ENCODE measurements at places on chromosomes 5 and 9.

GRCh38 chr5:93385655-93386054 is 195.4 kb downstream of the NR2F1-AS1 start:
- DNase-seq: no peak

DNA sequence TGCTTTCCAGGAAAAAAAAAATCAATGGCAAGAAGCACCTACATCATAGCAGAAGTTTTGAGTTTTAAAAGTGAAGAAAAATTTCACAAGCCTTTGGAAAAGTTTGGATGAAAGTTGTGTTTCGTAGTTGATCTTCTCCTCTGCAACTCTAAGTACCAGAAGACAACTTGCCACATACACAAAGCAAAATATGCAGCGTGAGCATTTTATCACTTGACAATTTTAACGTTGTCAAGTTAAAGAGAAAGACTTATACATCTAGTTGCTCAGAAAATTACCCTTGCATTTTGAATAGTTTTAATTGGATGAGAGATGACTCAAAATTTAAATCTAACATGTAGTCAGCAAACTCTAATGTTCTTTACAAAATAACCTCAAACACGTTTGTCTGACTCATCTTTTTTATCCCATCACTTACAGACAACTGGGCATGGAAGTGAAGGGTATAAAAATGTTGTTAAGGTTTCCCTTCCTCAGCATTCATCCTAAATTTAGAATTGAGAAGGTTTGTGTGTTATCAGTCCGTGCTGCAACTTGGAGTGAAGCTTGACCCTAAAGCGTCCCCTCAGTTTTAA is 213.4 kb downstream of the MARCHF11 start:
- no peak for DNase-seq

GRCh38 chr5:135312255-135312935 is 86.6 kb downstream of the MACROH2A1 start:
- no peak for DNase-seq

- DNase-seq: peak; percentile 63
These were observed 1.0 kb downstream of the KLF9 start for GRCh38 chr9:70413464-70413798.

- no peak for DNase-seq
These were observed 13.5 kb upstream of the DMAC1 start for GRCh38 chr9:7813030-7813429.

- peak; percentile 28 for DNase-seq
These were observed 9.2 kb downstream of the DCANP1 start for GRCh38 chr5:135437796-135438560.
